ENCODE measurements at places on chromosomes 16 and 17. TPM values are rescaled to one million over a fixed set of nuclear protein-coding genes. Genes with fewer than 3 reads are reported as not detected.

Gene STX1B
- 1.6 TPM for total RNA-seq

DNA sequence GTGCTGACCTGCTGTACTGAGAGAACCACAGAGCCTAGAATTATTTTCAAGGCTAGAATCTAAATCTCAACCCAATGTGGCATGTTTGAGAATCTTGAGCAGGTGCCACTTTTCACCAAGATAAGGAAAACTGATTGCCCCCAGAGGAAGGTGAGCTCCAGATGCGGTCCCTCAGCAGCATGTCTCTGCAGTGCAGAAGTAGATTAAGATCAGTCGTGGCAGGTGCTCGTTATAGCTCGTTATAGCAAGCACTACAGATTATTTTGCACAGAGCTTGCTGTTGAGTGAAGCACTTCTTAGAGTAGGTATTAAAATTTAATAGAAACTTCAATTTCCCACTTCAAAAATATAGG, 176.0 kb downstream of the AATF start:
- H3K36me3 ChIP-seq: peaks cover 36% of the 10 kb centered on the region
- no peaks in the 10 kb centered on the region for H3K4me1 ChIP-seq
- H3K27ac ChIP-seq: no peak overlapping the region
- H3K4me3 ChIP-seq: no peak overlapping the region

GRCh38 chr17:18241229-18241871, 15.9 kb downstream of the LLGL1 start:
- peaks cover 9% of the 10 kb centered on the region for H3K36me3 ChIP-seq
- H3K27ac ChIP-seq: no peak overlapping the region
- H3K4me3 ChIP-seq: no peak overlapping the region
- DNase-seq: no peak

DNA sequence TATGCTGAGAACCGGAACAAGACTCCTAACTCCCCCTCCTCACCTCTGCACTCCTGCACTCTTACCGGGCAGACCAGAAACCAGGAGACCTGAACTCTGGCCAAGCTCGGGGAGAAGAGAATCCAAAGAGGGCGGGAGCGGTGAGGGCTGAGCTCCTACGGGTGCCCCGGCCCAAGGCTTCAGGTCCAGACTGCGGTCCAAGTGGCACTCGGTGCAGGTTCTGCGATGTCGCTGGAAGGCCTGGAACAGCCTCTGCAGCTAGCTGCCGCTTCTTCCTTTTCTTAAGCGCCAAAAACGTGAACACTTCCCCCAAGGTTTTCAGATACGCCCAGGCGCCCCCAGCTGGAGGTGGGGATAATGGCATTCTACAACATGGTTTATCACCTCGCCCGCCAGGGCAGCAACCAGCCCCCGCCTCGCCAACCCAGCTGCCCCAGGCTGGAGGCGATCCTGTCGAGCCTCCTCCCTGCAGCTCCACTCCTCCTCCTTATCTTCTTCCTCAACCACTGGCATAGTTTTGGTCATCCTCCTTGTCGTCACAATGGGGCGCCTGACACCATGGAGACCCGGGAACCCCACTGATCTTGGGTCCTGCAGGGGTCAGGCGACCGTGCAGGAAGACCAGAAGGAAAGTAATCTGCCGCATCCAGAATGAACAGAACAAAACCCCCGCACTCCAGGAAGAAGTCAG, 1735.9 kb downstream of the TP53TG3F start:
- H3K4me1 ChIP-seq: no peaks in the 10 kb centered on the region
- H3K4me3 ChIP-seq: no peak overlapping the region
- H3K36me3 ChIP-seq: no peaks in the 10 kb centered on the region
- H3K27ac ChIP-seq: no peak overlapping the region
- no peak for DNase-seq

- H3K4me1 ChIP-seq: no peaks in the 10 kb centered on the region
- peaks cover 25% of the 10 kb centered on the region for H3K27me3 ChIP-seq
- H3K36me3 ChIP-seq: no peaks in the 10 kb centered on the region
- no peak overlapping the region for H3K4me3 ChIP-seq
- H3K27ac ChIP-seq: no peak overlapping the region
- DNase-seq: no peak
Observed at GRCh38 chr17:19996086-19996485, 13.1 kb upstream of the SPECC1 start.
